ENCODE measurements at places on chromosomes 2 and 18.

GRCh38 chr2:176098366-176099158, 1.0 kb upstream of the HOXD12 start:
- no peak for DNase-seq

DNA sequence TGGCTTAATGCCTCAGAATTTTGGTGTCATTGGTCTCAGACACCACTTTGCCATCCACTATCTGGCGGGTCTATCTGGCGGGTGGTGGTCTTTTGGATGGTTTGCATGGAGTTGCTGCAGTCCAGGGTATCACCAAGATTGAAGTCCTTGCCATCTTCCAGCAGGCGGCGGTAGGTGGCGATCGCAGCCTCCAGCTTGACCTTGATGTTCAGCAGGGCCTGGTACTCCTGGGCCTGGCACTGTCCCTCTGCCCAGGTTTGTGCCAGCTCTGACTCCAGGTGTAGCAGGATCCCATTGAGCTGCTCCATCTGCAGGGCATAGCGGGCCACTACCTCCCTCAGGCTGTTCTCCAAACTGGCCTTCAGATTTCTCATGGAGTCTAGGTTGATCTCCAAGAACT, 188.2 kb downstream of the MEMO1 start:
- no peak for DNase-seq

DNA sequence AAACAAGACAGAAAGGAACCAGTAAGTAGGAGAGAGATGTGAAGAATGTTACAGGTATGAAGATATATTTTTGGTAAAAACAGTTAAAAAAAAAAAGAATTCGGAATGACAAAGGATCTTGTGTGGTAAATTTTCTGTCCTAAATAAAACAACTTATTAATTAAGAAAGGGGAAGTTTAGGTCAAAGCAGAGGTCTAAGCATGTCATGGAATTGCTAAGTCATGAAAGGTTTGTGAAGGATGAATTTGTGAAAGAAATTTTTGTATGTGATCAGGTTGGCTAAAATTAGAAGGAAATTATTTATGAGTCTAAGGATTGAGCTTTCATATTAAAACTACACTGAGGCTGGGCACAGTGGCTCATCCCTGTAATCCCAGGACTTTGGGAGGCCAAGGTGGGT, 11.1 kb upstream of the ALPG start:
- no peak for DNase-seq

DNA sequence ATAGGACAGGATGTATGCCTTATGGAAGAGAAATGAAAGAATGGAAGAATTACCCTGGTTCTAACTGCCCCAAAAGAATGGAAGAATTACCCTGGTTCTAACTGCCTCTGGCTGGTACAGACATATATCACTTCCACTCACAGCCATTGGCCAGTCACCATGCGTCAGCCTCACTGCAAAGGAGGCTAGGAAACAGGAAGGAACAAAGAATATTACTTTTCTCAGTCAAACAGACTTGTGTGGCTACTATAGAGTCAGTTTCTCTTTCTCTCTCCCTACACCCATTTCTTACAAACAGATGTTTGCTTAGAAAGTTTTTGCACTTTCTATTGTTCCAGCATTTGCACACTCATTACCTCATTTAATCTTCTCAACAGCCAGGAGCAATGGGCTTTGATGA, 1111.1 kb upstream of the KLHL29 start:
- DNase-seq = no peak

GRCh38 chr2:95317123-95317500, 20.0 kb downstream of the KCNIP3 start:
- no peak for DNase-seq

GRCh38 chr18:76064998-76065397, 430.0 kb downstream of the ZNF516 start:
- DNase-seq = no peak

- DNase-seq = no peak
Observed at GRCh38 chr2:20157193-20157891, 67.6 kb downstream of the SDC1 start.

- no peak for DNase-seq
Observed at GRCh38 chr18:5066380-5066977, 130.6 kb downstream of the AKAIN1 start.

DNA sequence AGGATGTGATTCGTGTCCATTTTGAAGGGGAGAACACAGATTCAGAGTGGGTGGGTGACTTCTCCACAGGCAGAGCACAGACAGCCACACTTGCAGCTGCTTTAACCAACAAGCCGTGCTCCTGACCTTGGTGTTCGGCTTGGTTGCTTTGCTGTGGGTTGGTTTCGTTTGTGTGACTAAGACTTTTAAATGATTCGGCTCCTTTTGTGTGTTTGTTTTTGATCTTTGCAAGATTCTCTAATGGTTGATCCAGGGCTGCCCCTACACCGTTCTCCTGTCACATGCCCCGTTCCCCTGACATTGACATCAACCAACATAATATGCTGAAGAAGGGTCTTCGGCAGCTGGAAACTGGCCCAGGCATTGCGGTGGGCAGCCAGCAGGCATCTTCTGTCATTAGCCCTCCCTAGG, 95.9 kb upstream of the MBOAT2 start:
- DNase-seq = peak; percentile 12

GRCh38 chr2:54757500-54757899, 34.0 kb downstream of the EML6 start:
- no peak for DNase-seq

GRCh38 chr2:173355866-173356508, 1.3 kb downstream of the CDCA7 start:
- no peak for DNase-seq

GRCh38 chr2:216056739-216057138, 24.9 kb downstream of the PECR start:
- no peak for DNase-seq

GRCh38 chr2:208983486-208983885, 440.4 kb upstream of the MAP2 start:
- no peak for DNase-seq

- DNase-seq = no peak
Observed at GRCh38 chr18:907885-908757, 3.5 kb downstream of the ADCYAP1 start.

- no peak for DNase-seq
Observed at GRCh38 chr2:73266061-73266901, 18.0 kb downstream of the FBXO41 start.

- no peak for DNase-seq
Observed at GRCh38 chr18:37378336-37379010, 187.1 kb downstream of the CELF4 start.

GRCh38 chr18:10010611-10011015, 96.8 kb downstream of the VAPA start:
- no peak for DNase-seq

DNA sequence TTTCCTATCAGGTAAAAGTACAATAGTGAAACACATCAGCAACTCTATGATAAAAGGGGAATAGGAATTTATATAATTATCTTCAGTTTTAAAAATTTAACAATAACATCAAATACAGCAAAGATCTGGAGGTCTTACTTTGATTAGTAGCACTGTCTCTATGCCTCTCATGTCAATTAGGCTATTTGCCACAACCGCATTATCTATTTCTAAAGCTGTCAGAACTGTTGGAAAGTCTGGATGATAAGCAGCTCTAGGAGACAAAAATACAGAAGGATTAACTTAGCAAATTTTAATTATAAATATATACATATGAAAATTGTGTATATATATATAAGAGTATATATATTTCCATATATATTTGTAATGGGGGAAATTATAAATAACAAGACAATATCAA, 45.1 kb downstream of the SMC6 start:
- no peak for DNase-seq

- no peak for DNase-seq
Observed at GRCh38 chr2:620471-621302, 56.5 kb downstream of the TMEM18 start.

GRCh38 chr2:164023896-164024295, 288.1 kb upstream of the FIGN start:
- DNase-seq = no peak

DNA sequence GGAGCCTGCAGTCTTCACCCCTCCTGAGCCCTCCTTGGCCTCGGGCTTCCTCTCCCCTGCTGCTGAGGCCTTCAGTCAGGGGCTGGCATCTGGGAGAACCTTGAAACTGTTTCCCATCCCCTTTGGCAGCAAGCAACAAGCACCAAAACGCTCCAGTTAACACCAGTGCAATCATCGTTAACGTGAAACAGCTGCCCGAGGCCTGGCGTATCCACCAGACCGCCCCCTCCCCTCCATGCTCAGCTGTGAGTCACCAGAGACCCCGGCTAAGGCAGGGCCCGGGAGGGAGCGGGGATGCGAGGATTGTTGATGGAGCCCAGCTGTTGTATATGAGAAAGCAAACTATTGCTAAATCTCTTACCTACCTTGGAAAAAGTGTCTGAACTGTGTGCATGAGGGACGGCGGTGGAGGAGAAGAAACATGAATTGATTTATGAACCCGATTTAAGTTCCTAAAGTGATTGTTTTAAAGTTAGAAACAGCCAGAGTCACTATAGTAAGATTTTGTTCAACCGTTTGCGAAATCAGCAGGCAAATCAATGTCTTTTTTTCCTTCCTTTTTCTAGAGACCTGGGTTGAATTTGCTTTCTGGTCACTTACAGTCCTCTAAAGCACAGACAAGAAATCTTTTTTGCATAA, 5.2 kb downstream of the ZFP36L2 start:
- DNase-seq = no peak

DNA sequence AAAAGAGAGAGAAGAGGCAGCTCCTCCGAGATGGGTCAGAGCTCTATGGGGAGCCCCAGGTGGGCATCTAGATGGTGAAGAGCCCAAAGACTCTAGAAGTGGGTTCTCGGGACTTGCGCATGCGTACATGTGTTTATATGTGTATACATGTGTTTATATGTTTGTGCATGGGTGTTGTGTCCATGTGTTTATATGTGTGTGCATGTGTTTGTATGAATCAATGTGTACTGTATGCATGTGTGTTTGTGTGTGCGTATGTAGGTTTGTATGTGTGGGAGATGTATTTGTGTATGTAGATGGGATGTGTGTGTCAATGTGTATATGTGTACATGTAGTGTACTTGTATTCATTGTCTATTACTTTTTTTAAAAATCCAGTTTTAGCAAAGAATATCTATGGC, 25.6 kb downstream of the DNPEP start:
- DNase-seq = no peak

DNA sequence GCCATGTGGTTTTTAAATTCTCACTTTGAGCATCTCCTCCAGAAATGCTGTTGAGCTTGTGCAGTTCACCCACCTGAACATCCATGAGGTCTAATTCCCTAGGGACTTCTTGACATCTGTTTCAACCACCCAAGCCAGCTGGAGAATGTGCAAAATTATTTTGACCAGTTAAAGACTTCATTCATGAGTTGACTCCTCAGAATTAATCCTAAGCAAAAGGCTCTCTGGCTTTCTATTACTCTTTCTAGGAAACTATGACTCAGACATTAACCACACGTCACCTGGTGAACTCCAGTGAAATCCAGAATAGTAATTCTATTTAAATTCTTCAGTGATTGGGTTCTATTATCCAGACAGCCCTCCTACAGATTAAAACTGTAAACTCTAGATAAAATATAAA, 247.5 kb downstream of the NBAS start:
- no peak for DNase-seq

DNA sequence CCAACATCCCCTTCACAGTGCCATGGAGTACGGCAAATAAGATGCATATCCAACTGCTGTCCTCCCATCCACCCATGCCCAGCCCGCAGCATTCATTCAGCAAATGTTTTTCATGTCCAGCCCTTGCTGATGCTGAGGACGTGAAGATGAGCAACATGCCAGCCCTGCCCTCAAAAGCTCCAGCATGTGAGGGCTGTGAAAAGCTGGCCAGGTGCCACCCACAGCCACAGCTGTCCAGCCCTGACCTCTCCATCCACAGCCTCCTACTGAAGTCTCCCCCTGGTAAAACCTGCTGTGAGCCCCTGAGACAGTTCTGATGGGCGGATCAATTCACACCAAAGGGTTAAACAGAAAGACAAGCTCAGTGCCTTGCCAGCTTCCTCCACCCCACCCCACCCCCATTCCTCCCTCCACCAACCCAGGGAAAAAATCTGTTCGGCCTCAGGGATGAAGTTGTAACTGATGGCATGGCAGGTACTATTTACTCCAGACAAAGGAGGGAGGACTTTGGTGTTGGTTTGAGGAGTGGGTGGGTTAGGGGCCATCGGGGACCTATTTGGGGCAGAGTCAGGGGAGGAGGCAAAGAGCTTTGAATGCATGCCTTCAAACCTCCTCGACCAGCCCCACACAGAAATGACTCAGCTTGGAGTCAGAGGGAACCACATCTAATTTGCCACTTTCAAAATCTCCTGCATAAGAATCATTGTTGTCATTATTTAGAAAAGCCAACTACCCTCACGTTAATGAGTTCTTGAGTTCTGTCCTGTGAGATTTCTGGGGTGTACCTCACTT, 4.3 kb downstream of the ZBTB7C start:
- no peak for DNase-seq

DNA sequence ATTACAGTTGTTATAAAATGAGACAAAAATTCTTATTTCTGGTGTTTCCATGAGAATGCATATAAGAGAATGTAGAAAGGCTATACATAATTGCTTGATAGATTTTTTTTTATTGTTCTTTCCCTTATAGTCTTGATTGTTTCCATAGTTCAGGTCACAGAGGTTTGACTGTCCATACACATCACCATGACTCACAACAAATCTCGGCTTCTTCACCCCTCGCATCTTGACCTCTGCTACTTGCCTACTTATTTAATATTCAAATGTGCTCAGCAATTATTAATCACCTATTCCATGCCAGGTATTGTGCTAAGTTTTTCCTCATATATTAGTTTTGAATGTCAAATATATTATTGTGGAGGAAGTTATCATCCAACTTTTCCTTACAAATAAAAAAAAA, 789.6 kb downstream of the RNF144A start:
- no peak for DNase-seq

DNA sequence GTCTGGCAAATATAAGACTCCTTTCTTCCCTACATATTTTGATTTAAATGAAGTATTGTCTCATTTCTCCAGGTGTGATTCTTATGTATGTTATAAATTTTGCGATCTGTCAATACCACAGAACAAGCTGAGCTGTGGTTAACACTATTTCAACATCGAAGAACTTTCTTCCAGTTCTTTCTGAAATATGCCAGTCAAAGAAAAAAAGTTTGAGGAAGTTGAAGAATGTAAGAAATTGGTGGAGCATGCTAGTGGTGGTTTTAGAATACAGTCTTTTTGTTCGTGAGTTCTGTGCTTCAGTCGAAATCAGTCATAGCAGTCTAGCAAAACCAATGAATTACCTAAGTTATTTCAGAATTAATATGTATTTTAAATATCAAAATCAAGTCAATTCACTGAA, 8.6 kb upstream of the COBLL1 start:
- DNase-seq = no peak

DNA sequence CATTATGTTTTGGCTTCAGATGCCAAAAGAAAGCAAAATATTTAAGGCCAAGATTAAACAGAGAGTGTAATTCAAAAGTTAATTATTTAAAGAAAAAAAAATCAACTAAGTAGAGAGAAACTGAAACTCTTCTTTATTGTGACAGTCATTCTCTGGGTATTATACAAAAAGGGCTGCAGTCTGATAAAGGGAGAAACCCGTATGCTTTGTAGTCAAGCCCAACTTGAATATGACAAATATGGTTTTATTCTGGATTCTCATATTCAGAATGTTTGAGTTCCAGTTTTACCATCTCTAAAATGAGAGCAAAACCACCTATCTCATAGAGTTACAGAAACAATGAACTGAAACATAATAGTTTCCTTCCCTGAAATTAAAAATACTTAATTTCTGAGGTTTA, 8.2 kb downstream of the CDH2 start:
- no peak for DNase-seq

GRCh38 chr18:61554946-61555361, 221.7 kb downstream of the CDH20 start:
- no peak for DNase-seq

- no peak for DNase-seq
Observed at GRCh38 chr2:31347750-31348149, 66.8 kb downstream of the XDH start.

GRCh38 chr2:10520926-10521325, 72.8 kb upstream of the ODC1 start:
- DNase-seq = no peak

All from stimulated activated CD4-positive, alpha-beta T cell treated with anti-CD3 and anti-CD28 coated beads, Interleukin-1b, Interleukin-23, amount 100 ng/mL, for 1 hour (primary cell).